Activated naive CD4-positive, alpha-beta T cell treated with anti-CD3 and anti-CD28 coated beads for 36 hours (primary cell): ENCODE measurements at places on chromosomes 2 and 18. TPM values are rescaled to one million over a fixed set of nuclear protein-coding genes. Genes with fewer than 3 reads are reported as not detected.

DNA sequence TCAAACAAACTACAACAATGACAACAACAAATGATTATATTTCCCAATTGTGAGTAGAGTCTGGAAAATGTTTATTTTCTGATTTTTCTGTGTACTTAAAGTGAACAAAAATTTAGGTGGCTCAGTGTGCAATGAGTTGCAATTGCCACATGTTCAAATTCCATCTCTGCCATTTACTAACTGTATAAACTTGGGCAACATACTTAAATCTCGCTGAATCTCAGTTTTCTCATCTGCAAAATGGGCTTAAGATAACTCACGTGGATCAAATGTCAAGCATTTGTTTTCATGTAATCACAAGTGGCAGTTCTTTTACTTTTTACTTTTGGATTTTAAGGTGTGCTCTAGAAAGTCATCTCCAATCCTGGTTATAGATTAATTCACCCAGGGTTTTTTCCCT lies 416.8 kb upstream of the HNRNPA3 start:
- no peak for DNase-seq

DNA sequence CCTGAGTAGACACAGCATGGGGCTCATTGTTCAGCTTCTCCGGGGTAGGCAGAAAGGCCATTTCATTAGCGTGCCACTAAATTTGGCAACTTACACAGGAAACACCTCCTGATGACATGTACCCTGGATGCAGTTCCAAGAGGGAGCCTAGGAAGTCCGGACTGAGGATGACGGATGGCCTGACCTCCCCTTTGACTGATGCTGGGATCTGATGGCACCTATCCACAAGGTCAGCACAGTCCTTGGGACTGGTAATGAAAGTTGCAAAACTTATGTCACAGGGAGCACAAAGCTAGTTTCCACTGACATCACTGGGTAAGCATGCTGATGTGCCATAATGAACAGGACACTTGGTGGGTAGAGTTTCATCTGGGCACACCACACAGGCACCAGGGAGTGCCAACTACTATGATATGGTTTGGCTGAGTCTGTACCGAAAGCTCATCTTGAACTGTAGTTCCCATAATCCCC lies 126.7 kb upstream of the ARL4C start:
- DNase-seq = no peak

GRCh38 chr2:204030322-204030721 lies 93.8 kb downstream of the ICOS start:
- DNase-seq = no peak

DNA sequence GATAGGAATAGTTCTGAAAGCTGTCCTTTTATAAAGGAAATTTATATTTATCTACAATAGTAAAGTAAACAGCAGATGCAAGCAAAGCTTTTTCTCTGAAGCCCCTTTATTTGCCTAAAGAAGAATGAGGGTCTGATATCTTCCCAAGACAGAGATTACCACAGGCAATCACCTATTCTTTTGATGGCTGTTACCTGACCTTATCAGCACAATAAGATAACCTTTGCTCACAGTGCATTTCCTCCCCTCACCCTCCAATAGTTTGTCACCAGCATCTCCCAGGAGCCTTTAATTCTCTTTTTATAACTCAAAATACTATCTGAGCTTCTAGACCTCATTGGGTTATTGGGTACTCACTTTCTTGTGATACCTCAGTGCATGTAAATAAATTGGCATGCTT lies 6.5 kb upstream of the CFAP221 start:
- no peak for DNase-seq

DNA sequence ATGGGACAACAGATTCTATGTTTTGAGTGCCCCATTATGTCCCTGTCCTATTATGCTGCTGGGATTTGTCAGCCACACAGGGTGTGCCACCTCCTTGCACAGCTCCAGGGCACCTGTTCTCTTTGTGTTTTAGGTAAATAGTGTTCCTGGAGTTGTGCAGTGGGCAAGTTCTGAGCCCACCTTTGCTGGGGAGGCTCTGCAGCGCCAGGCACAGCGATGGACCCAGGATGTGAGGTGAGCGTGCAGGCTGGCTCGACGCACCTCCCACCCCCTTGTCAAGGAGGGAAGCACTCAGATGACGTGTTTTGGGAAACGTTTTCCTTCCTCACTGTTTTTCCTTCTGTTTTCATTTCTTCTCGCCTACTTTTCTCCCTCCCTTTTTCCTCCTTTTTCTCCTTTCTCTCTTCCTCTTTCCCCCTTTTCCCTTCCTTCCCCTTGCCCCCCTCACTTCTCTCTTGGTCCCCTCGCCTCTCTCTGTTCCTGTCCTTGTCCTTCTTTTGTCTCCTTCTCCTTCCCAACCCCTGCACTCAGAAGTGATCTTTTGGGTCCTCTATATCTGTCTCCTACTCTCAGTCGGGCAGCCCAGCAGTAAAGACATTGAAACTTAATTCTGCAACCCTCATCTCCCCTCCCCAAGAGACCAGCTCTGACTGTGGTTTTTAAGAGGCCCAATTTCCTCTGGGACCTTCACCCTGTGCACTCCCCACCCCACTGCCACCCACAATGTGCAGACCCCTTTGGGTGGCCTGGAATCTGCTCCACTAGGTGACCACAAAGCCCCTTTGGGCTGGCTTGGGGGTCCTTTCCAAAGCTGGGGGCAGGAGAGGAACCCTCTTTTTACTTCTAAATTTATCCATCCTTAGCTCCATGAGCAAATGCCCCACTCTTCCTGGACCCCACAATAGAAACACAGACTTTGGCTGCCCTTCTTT lies 104.0 kb downstream of the MCFD2 start:
- DNase-seq = no peak

- no peak for DNase-seq
These were observed 571.9 kb upstream of the CNTNAP5 start for GRCh38 chr2:123453046-123453700.

Gene GBX2
- not detected for total RNA-seq
